ENCODE measurements at places on chromosomes 3 and 15.

DNA sequence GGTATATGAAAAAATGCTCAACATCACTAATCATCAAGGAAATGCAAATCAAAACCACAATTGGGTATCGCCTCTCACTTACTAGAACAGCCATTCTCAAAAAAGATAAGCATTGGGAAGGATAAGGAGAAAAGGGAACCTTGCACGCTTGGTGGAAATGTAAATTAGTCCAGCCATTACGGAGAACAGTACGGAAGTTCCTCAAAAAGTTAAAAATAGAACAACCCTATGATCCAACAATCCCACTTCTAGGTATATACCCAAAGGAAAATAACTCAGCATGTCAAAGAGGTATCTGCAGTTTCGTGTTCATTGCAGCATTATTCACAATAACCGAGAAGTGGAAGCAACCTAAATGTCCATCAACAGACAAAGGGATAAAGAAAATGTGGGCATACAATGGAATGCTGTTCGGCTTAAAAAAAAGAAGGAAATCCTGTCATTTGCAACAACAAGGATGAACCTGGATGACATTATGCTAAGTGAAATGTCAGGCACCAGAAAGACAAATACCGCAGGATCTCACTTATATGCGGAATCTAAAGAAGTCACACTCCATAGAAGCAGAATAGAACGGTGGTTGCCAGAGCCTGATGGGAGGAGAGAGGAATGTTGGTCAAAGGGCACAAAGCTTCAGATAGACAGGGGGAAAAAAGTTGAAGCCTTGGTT is 11.7 kb upstream of the CMTM7 start:
- no peak overlapping the region for H3K4me3 ChIP-seq
- no peak for DNase-seq
- peaks cover 4% of the 10 kb centered on the region for H3K4me1 ChIP-seq
- H3K27me3 ChIP-seq, result no peaks in the 10 kb centered on the region

GRCh38 chr15:80660119-80660518 is 35.0 kb upstream of the ABHD17C start:
- no peaks in the 10 kb centered on the region for H3K4me1 ChIP-seq
- no peak overlapping the region for H3K27ac ChIP-seq
- no peaks in the 10 kb centered on the region for H3K36me3 ChIP-seq
- no peak overlapping the region for H3K4me3 ChIP-seq
- DNase-seq, result no peak

GRCh38 chr15:92951800-92952457 is 51.8 kb downstream of the CHD2 start:
- H3K27ac ChIP-seq, result no peak overlapping the region
- H3K27me3 ChIP-seq, result no peaks in the 10 kb centered on the region
- H3K4me1 ChIP-seq, result no peaks in the 10 kb centered on the region
- H3K4me3 ChIP-seq, result no peak overlapping the region
- DNase-seq, result no peak

DNA sequence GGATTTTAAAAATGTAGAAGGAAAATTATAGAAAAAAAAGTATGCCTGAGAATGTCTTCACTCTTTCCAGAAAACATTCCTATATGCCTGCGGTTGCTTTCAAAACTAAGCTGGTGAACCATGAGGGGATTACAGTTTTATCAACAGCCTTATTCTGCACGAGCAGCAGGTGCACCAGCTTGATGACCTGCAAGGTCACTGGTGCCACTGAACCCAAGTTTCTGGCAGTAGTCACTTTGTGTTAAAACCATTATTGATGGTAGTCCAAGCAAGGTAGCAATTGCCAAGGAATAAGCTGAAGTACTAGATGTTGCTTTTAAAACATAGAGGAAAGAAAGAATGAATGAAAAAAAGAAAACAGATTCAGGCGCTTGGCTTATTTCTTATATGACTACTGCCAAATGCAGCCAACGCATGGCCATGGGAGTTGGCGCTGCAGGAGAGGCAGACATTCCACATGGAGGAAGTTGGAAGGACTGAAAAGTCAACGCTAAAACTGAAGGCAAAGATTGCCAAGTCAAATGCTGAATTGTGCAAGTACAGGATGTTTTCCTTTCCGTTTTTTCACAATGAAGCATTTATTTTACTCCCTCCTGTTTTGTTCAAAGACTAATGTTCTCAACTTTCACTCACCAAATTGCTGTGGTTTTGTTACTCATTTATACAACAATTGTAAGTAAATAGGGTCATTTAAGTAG is 601.4 kb downstream of the CADM2 start:
- no peaks in the 10 kb centered on the region for H3K36me3 ChIP-seq
- H3K4me1 ChIP-seq, result no peaks in the 10 kb centered on the region
- no peaks in the 10 kb centered on the region for H3K27me3 ChIP-seq
- no peak for DNase-seq

GRCh38 chr3:113834983-113835382 is 3.6 kb upstream of the GRAMD1C start:
- no peaks in the 10 kb centered on the region for H3K4me1 ChIP-seq
- H3K4me3 ChIP-seq, result no peak overlapping the region
- H3K36me3 ChIP-seq, result no peaks in the 10 kb centered on the region
- H3K27ac ChIP-seq, result no peak overlapping the region
- DNase-seq, result no peak

GRCh38 chr3:57999417-58000115 is 8.7 kb upstream of the FLNB start:
- no peak overlapping the region for H3K4me3 ChIP-seq
- no peaks in the 10 kb centered on the region for H3K36me3 ChIP-seq
- H3K27me3 ChIP-seq, result no peaks in the 10 kb centered on the region
- no peak overlapping the region for H3K27ac ChIP-seq
- DNase-seq, result no peak
